DND-41 (cell line): ENCODE measurements at places on chromosomes 4 and X.

GRCh38 chr4:7414046-7414445 is 20.7 kb downstream of the PSAPL1 start:
- no peak for DNase-seq

GRCh38 chr4:4333265-4333706 is 43.2 kb downstream of the ZBTB49 start:
- no peak for DNase-seq

GRCh38 chrX:153970357-153971123 is 1.1 kb downstream of the HCFC1 start:
- DNase-seq = peak; percentile 84

DNA sequence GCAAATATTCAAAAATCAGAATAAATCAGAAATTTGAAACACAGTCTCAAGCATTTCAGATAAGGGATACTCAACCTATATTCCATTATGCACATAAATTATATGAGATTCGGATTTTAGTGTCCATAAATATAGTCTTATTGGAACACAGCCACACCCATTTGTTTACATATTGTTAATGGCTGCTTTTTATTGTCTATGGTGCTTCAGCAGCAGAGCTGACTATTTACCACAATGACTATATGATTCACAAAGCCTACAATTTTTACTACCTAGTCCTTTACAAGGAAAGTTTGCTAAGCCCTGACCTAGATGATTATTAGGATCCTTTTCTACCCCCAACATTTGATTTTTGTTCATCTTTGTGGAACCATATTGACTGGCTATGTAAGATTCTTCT is 63.9 kb downstream of the IL1RAPL1 start:
- DNase-seq = no peak

- peak; percentile 64 for DNase-seq
These were observed 73.6 kb upstream of the RBMX start for GRCh38 chrX:136953867-136954787.

DNA sequence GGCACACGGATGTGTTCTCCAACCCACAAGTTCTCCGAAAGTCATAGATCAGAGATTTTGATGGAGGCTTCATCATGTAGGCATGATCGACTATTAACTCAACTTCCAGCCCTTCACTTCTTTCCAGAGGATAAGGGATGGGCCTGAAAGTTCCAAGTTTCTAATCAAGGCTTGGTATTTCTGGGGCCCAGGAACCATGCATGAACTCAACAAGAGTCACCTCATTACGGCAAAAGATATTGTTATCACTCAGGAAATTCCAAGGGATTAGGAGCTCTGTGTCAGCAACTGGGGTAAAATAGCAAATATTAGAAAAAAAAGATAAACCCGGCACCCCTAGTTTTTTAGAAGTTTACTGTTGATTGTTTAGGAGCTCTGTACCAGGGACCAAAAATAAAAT is 240.1 kb upstream of the PPP1R2C start:
- no peak for DNase-seq

DNA sequence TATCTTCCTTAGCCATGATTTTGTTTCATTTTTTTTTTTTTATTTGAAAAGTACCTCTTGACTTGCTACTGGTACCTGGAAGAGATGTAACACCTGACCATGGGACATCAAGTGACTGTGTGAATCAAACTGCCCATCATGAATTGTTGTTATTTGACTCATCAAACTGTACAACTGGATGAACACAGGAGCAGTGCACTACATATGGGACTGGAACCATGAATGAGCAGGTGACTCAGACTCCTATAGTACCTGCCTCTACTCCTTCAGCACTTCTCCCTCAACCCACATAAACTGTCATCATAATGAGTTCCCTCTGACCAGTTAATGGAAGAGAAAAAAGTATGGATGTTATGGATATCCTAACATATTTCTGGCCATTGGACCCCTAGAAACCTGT is 15.9 kb upstream of the UBE2D3 start:
- DNase-seq = no peak

DNA sequence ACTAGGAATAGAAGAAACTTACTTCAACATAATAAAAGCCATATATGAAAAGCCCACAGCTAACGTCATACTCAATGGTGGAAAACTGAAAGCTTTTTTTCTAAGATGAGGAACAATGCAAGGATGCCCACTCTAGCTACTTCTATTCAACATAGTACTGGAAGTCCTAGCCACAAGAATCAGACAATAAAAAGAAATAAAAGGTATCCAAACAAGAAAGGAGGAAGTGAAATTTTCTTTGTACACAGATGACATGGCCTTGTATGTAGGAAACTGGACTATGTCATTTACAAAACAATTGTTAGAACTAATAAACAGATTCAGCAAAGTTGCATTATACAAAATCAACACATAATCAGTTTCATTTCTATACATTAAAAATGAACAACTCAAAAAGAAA is 25.5 kb upstream of the NXT2 start:
- DNase-seq = no peak

DNA sequence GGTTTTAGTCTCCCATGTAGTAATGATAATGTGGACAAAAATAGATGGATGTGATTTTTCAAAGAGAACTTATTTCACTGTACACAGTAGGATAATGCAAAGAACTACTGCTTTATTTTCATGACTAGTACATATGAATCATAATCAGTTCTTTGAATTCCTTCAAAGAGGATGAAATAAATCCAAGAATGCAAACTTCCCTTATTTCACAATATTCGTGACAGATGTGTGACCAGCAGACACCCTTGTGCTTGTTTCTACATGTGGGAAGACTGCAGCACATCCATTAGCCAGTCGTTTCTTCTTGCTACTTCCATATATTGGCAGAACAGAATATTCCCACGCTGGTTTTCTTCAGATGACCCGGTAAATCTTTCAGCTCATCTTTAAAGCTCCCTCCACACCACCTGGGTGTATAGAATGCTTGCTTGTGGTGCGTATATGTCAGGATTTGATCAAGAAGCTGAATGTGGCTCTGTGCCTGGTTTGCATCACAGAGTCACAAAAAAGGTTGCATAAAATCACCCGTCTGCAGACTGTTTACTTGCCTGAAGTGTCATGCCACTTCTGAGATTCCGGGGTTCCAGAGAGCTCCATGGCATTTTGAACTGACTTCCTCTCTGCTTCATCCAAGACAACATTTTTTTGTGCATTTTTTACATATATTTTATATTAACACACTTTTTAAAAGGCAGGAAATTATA is 47.7 kb upstream of the FAT4 start:
- DNase-seq = no peak

- peak; percentile 27 for DNase-seq
These were observed 2.4 kb downstream of the ZMYM3 start for GRCh38 chrX:71251466-71251973.

DNA sequence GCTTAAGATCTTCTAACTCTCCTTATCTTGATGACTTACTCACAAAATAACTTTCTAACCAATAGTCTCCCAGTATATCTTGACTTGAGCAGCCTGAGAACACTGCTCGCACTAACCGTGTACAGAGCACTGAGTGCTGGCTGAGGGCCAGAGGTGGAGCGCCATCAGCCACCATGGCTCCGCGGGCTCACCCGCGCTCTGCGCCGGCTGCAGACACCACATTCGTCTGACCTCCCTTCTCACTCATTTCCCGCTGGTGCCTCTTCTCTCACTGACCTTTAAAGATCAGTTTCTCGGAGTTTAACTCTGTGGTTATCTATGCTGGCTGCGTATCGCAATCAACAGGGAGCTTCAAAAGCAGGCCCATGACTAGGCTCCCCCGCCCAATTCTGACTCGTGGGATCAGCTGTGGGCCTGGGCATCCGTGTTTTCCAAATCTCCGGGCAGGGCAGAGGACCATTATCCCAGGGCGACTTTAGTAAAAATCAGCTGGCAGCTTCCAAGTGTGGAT is 78.6 kb downstream of the HAUS3 start:
- no peak for DNase-seq

DNA sequence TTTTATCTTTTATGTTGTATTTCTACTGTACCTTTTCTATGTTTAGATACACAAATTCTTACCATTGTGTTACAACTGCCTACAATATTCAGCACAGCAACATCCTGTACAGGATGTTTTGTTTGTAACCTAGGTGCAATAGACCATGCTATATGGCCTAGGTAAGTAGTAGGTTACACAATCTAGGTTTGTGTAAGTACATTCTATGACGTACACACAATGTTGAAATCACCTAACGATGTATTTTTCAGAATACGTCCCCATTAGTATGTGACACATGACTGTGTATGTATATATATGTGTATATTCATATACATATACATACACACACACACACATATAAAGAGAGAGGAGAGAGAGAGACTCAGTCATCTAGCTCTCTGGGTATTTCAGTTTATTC is 103.5 kb downstream of the CLNK start:
- DNase-seq = no peak

GRCh38 chr4:164956766-164957643 is 20.5 kb downstream of the TRIM61 start:
- DNase-seq = no peak

GRCh38 chrX:119887721-119888425 is 7.8 kb upstream of the AKAP14 start:
- DNase-seq = no peak

- DNase-seq = no peak
These were observed 42.5 kb downstream of the ZBTB49 start for GRCh38 chr4:4332529-4332928.

DNA sequence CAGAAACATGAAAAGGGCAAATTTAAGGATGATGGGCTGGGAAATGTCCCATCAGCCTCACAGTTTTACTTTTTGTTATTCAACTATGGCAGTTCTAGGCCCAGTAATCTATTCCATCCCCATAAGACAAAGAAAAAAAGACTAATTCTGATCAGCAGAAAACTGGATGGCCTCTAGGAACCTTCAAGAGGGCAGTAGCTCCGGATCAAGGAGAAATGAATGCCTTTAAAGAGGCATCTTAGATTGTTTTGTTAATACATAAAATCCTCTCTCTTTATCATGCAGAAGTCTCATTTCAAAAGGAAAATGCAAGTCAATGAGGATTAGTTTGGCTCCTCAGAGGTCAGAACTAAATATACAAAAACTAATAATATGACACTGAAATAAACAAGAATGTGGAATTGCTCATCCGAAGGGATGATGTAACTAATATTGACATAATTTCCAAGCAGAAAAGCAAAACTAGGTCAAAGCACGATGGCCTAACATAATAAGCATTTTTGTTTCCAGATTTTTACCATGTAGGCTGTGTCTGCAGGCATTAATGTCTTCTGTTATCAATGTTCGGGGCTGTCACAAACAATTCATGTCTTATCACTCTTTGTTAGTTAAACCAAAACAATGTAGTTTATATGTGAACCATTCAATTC is 8.8 kb downstream of the MID1 start:
- no peak for DNase-seq

- DNase-seq = no peak
These were observed 127.5 kb downstream of the PJA1 start for GRCh38 chrX:69037786-69038185.

GRCh38 chr4:159425737-159426305 is 322.9 kb downstream of the RAPGEF2 start:
- DNase-seq = no peak

- DNase-seq = no peak
These were observed 74.4 kb upstream of the RBMX start for GRCh38 chrX:136954930-136955329.

- DNase-seq = no peak
These were observed 189.8 kb upstream of the PSAPL1 start for GRCh38 chr4:7624396-7624980.

- no peak for DNase-seq
These were observed 10.3 kb downstream of the ELOVL6 start for GRCh38 chr4:110188113-110188512.

- DNase-seq = peak; percentile 6
These were observed 5.7 kb downstream of the TCEANC start for GRCh38 chrX:13658602-13659001.

DNA sequence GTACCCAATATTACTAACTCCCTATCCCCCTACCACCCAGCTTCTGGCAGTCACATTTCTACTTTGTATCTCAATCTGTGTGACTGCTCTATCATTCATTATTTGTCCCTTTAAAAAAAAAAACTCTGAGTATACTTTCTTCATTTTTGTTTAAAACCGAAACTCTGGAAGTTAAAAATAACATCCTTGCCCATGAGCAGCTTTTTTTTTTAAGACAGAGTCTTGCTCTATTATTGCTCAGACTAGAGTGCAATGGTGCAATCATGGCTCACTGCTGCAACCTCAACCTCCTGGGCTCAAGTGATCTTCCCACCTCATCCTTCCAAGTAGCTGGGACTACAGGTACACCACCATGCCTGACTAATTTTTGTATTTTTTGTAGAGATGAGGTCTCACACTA is 15.8 kb downstream of the UBE2K start:
- DNase-seq = no peak

GRCh38 chr4:20430259-20430941 is 178.7 kb downstream of the SLIT2 start:
- no peak for DNase-seq

DNA sequence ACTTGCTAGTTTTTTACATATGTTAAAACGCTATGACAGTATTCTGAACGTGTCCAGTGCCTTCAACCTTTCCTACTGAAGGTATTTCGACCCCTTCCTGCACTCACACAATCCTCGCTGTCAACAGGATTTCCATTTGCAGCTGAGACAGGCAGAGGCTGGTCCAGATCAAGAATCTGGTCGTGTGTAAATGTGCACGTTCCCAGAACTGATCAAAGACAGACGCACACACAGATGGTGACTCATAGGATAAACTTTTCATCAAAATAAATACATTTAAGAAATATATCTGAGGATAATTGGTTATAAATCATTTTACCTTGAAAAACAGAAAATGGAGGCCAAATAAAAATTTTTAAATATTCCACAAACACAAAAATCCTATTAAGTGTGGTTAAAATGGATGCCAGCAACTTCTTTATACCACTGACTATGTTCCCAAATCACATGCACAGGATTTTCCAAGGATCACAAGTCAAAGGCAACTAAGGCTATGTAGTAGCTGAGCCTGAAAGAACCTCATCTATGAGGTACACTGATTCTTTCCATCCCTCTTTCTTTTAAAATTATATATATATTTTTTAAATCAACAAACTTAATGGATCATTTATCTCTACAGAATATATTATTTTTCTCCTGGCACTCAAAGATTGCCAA is 85.9 kb downstream of the RNF150 start:
- no peak for DNase-seq

GRCh38 chr4:184282895-184283654 is 65.4 kb upstream of the ENPP6 start:
- DNase-seq = no peak

DNA sequence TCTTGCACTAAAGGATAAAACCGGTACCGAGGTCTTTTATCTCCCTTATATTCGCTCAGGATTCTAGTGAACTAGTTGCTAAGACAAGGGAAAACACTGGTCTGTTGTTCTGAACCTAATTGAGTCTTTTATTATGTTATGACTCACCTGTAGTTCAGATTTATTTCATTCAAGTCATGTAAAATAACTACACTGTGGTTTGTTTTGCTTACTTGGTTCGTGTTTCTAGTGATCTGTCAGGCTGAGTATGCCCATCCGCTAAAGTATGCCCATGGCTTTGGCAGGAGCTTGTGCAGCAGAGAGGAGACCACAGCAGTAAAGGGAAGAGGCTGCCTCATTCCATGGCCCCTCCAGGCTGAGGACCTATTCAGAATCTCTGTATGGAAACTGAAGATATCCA is 126.1 kb downstream of the AFF1 start:
- no peak for DNase-seq
